ENCODE measurements at places on chromosomes 2 and 18. TPM values are rescaled to one million over a fixed set of nuclear protein-coding genes. Genes with fewer than 3 reads are reported as not detected.

KLHL29 gene
- 10.5 TPM for total RNA-seq

FMNL2 gene
- total RNA-seq = 39.1 TPM

HOXD10 gene
- 35.4 TPM for total RNA-seq

ZSWIM2 gene
- not detected for total RNA-seq

FOXI3 gene
- not detected for total RNA-seq

CHRND gene
- total RNA-seq = not detected

TMEM169 gene
- 4.6 TPM for total RNA-seq

REG3G gene
- 8.8 TPM for total RNA-seq

CD8B2 gene
- 0.09 TPM for total RNA-seq

ERICH2 gene
- 0.91 TPM for total RNA-seq

All from kidney (tissue), 22 donors.